ENCODE measurements at places on chromosomes 3 and 15. TPM values are rescaled to one million over a fixed set of nuclear protein-coding genes. Genes with fewer than 3 reads are reported as not detected.

The FMN1 gene
- polyA plus RNA-seq: 8.3 TPM

The GOLGA8K gene
- polyA plus RNA-seq: 5.6 TPM

The ZNF385D gene
- polyA plus RNA-seq: 15.3 TPM

The CHRNA7 gene
- polyA plus RNA-seq: 25.3 TPM

DNA sequence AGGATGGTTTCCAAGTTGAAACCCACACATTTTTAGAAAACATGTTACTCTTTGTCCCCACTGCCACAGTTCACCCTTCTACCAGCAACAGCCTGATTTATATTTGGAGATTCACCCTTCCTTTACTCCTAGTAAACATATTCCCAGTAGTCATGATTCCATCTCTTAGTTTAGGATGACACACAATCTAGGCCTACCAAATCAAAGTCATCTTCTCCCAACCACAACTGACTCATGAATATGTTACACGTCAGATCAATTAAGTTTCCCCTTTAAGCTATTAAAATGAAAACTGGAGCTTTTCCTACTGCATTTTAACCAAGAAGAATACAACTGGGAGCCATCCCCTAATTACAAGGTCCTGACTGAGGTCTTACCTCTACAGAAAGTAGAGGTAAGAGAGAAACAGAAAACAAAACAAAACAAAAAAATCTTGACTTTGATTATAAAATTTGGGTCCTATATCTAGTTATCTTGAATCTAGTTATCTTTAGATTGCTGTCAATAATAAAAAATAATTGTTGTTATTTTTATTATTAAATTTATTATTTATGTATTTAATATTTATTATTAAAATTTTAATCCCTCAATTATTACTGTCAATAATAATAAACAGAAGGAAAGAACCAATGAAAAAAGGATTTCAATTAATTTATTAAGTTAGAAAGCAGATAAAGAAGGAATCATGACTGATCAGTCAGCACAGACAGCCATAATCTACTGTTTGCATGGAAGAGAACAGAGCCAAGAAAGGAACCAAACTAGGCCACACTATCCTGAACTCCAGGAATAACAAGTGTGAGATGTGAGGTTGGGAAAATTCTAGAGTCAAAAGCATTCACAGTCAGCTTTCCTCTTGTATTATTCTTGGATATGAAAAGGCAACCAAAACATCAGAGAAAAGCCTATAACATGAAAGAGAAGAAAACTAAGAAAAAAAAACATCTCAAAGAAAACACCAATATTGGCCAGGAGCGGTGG, 12.5 kb downstream of the DPH6 start:
- no peak for DNase-seq

DNA sequence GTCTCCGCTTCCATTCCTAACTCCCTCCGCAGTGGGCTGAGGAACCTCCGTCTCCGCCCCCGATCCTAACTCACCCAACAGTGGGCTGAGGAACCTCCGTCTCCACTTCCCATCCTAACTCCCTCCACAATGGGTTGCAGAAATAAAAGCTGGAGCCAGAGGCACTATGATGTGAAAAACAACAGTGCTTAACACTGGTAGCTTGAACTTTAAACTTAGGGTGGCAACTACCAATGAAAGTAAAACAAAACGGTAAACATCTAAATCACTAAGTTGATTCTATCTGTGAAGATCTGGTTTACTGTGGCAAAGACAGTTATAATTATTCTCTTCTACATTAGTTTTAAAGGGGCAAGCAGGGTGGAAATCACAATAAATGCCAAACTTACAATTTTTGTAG, 25.9 kb upstream of the GP5 start:
- DNase-seq: no peak

GRCh38 chr15:85837011-85837433, 42.3 kb upstream of the KLHL25 start:
- DNase-seq: no peak

- no peak for DNase-seq
Observed at GRCh38 chr3:170128259-170128976, 53.1 kb downstream of the PHC3 start.

GRCh38 chr3:127473244-127474024, 117.1 kb downstream of the TPRA1 start:
- DNase-seq: no peak

- DNase-seq: no peak
Observed at GRCh38 chr3:107929088-107929487, 161.7 kb downstream of the CD47 start.

DNA sequence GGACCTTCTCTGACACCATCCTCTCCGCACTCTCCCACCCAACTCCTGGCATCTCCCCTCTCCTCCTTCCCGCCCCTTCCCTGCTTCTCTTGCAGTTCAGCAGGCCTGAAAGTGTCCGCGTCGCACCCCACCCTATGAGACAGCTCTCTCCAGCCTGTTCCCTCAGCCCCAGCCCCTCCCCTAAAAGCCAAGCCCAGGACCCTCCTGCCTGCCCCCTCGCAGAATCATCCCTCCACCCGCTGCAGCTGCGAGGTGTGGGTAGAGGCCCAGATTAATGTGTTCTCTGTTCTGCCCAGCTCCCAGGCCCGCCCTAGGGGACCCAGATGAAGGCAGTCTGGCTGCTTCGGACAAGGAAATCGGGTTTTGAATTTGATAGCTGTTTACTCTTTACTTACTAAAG, 410 bp downstream of the PRR23E start:
- no peak for DNase-seq

Data from left lung (tissue), 14 donors.